ENCODE measurements at places on chromosomes 13 and 19. TPM values are rescaled to one million over a fixed set of nuclear protein-coding genes. Genes with fewer than 3 reads are reported as not detected.

ZNF430 gene
- 7.2 TPM for total RNA-seq

SGCG gene
- total RNA-seq, result under 0.01 TPM

ZNF568 gene
- total RNA-seq, result 7.3 TPM

CGB3 gene
- total RNA-seq, result not detected

FFAR2 gene
- not detected for total RNA-seq

- no peaks in the 10 kb centered on the region for H3K36me3 ChIP-seq
- H3K27me3 ChIP-seq, result no peaks in the 10 kb centered on the region
- no peak overlapping the region for H3K27ac ChIP-seq
Observed at GRCh38 chr13:96460609-96461008, 370.7 kb downstream of the HS6ST3 start.

DNA sequence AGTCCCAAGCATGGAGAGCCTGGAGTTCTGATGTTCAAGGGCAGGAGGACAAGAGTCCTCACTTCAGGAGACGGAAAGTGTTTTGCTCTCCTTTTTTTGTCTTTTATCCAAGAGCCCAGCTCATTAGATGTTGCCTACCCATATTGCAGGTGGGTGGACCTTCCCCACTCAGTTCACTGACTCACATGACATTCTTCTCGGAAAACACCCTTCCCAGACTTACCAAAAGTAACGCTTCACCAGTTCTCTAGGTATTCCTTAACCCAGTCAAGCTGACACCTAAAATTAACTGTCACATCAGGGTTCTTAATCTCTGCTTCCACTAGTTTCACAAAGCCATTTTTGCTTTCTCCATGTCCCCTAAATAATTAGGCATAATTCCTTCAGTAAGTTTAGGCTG lies 2215.4 kb upstream of the PCDH20 start:
- H3K27me3 ChIP-seq, result no peaks in the 10 kb centered on the region
- DNase-seq, result no peak
- H3K4me1 ChIP-seq, result no peaks in the 10 kb centered on the region
- H3K4me3 ChIP-seq, result no peak overlapping the region

- peaks cover 19% of the 10 kb centered on the region for H3K36me3 ChIP-seq
- H3K27ac ChIP-seq, result peak overlapping the region; percentile 92
- peaks cover 9% of the 10 kb centered on the region for H3K27me3 ChIP-seq
- H3K4me3 ChIP-seq, result peak overlapping the region; percentile 75
- no peak for DNase-seq
Observed at GRCh38 chr19:42075364-42075615, 676 bp upstream of the ZNF574 start.

DNA sequence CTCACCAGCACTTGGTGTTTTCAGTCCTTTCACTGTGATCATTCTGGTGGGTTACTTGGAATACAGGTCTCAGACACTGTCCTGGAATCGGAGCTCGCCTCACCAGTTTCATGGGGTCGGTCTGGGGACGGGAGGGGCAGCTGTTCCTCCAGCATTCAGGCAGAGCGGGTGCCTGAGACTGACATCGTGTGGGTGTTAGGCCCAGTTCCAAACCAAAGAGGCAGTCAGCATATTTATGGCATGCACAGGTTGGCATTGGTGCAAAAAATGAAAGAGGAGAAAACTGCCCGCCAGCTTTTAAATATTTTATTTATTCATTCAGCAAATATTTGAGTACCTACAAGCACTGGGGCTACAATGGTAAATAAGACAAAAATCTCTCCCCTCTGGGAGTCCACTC lies 20.1 kb downstream of the PLEKHF1 start:
- no peak for DNase-seq
- peaks cover 7% of the 10 kb centered on the region for H3K4me1 ChIP-seq
- no peaks in the 10 kb centered on the region for H3K27me3 ChIP-seq

GRCh38 chr19:35212241-35212640 lies 16.3 kb downstream of the FAM187B start:
- H3K27me3 ChIP-seq, result no peaks in the 10 kb centered on the region
- no peak overlapping the region for H3K4me3 ChIP-seq
- H3K27ac ChIP-seq, result no peak overlapping the region
- H3K4me1 ChIP-seq, result no peaks in the 10 kb centered on the region
- H3K36me3 ChIP-seq, result no peaks in the 10 kb centered on the region
- no peak for DNase-seq

DNA sequence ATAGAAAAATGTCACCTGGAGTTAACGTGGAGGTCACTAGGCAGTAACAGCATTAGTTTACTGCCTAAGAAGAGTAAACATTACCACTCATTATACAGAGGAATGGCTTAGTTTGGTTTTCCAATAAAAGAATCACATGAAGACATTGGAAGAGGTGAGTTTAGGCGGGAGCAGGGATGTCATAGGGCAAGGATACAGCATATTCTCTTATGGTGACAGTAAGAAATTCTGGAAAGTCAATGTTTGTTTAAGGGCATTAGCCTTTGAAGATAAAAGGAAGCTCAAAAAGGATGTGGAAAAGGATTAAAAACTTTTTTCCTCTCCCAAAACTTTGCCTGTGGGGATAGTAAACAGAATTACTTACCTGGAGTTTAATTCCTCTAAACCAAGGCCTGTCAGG lies 4.1 kb downstream of the POLR1D start:
- H3K4me3 ChIP-seq, result no peak overlapping the region
- no peak for DNase-seq
- H3K4me1 ChIP-seq, result no peaks in the 10 kb centered on the region
- H3K36me3 ChIP-seq, result peaks cover 7% of the 10 kb centered on the region
- H3K27me3 ChIP-seq, result no peaks in the 10 kb centered on the region

DNA sequence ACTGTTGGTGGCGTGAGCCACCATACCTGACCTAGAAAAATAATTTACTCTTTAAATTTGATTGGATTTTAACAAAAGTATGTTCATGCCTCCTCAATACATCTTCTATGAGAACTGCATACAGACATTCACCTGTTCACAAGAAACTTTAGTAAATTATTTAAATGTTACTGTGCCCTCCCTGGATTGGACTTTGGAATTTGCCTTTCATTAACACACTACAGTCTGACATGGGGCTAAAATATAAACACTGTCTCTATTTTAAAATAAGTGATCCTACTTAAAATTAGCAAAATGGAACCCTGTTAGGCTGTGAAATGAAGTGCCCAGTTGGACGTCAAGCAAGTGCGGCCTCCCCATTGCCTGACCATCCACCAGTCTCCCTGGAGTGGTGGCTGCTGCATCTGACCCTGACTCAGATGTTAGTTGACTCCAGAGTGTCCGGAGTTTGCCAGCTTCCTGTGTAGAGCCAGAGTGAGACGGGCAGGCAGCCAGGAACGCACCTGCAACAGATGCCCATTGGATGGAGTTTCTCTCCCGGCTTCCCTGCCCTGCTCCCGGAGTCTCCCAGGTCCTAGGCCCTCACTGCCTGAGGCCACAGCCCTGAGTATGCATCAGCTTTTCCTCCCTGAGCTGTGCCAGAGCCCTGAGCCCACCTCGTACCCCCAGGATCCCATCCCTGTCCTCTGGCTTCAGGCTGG lies 45.9 kb upstream of the ATP11A start:
- no peaks in the 10 kb centered on the region for H3K4me1 ChIP-seq
- H3K4me3 ChIP-seq, result no peak overlapping the region
- no peak overlapping the region for H3K27ac ChIP-seq
- H3K36me3 ChIP-seq, result no peaks in the 10 kb centered on the region
- no peak for DNase-seq

All from IMR-90 (cell line).